ENCODE measurements at places on chromosomes 12 and 14.
A peak's percentile ranks its signal among the peaks of the same experiment; 100 is the strongest.

DNA sequence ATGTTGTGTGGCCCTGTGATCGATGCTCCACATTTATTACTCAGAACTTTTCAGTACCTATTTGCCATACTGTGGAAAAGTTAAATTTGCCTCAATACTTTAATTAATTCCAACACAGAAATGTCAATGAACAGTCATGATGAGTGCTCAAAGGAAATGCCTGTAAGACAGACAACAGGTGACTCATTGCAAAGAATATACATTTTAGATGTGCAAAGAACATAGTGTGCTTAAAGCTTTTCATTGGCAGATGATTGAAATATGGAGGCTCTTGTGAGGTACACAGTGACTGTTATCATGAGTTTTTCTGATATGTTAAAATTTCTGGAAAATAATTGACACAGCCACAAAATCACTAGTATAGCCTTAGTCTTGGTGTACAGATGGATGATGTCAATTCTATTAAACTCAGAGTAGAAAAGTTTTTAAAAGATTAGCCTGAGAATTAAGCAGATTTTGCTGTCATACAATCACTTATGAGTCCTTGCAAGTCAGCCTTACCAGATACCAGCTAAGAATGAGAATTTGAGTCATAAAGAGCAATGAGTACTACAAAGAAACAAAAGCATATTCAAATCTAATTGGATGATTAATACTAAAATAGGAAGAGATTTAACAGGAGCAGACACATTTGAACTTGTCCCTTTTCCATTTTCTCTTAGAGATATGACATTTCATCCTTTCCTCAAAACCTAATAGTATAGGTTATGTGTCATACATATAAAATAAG lies 544.1 kb downstream of the KCNH5 start:
- no peak for DNase-seq

- no peak for DNase-seq
These were observed 28.2 kb downstream of the SOX5 start for GRCh38 chr12:23921099-23921856.

DNA sequence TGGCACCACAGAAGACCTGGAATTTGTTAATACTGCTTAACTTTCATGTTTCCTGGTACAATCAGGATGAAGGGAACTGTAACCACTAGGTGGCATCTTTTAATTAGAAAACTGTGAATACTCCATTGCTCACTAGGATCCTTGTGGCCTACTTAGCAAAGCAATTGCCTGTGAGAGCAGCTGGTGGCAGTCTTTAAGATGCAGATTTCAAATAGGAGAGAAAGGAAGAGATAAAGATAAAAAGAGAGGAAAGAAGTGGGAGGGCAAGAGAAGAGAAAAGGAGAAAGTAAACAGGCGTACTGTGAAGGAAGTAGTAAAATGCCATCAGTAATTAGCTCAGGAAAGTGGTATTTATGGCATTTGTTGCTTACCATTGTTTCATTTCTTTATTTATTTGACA lies 114.5 kb downstream of the RAD51B start:
- DNase-seq: peak; percentile 89

- no peak for DNase-seq
These were observed 4.1 kb downstream of the TPH2 start for GRCh38 chr12:71942703-71943102.

DNA sequence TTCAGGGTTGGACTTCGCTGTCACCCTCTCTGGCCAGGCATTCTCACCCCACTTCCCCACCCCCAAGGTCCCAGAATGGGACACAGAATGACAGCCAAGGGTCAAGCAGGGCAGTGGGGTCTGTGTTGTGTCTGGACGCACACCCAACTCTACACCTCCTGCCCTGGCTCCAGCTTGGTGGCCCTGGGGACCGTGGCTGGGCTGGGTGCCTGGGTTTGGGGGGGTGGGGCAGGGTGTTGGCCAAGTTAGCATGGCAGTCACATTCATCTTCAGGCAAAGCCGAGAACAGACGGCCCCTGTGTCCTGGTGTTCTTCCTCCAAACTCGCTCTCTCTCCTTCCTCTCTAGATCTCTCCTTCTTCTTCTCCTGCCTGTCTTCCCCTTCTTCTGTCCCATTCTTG lies 5.6 kb downstream of the LRP1 start:
- no peak for DNase-seq

GRCh38 chr14:78202976-78203375 lies 32.8 kb downstream of the NRXN3 start:
- no peak for DNase-seq

DNA sequence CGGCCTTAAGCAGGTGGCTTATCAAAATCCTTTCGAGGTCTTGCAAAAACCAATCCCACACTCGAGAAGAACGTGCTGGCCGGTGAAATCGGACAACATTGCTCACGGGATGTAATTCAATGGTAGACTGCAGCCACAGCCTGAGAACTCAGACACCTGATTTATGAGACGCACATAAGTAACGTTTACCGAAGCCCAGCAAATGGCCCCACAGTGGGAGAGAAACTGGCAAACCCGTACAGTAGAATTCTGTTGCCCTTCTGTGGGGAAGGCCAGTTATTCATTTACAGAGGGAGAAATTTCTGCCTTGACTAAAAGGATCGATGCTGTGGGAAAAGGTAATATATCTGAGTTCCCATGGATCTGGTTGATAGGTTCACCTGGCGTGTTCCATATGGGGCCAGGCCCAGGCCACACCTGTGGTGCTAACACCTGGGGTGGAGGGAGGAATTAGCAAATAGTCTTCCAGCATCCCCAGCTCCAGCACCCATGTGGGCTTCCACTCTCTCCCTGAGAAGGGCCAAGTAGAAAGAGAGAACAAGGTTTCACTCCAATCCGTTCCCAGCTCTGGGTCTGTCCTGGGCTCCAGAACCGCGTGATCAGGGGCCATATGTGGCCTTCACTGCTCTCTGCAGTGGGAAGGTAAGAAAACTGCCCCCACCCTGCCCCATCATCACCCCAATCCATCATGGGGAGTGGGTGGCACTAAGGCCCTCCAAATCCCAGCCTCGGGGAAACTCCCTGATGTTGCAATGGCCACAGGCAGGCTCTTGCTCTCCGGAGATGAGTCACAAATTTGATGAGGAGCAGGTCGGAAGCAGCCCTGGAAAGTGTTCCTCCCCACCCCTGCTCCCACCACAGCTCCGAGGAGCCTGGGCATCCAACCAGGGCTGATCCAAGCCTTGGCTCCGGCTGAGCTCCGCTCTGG lies 12.7 kb downstream of the BDKRB1 start:
- peak; percentile 98 for DNase-seq

GRCh38 chr12:66354291-66354690 lies 52.0 kb downstream of the HELB start:
- no peak for DNase-seq

DNA sequence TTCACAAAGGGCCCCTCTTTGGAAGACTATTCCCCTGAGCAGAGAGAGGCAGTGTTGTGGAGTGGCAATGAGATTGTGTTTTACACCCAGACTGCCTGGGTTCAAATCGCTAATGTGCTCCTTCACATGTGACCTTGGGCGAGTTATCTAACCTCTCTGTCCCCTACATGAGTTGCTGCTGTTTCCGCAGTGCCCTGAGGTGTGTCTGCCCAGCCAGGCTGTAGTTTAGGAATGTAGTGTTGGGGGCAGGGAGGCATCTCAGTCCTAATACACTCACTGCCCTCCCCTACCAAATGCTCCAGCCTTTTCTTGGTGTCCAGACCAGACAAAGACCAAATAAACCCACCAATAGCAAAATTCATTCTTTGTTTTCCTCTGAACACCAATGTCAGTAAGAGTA lies 78.6 kb downstream of the SLC24A4 start:
- DNase-seq: no peak

DNA sequence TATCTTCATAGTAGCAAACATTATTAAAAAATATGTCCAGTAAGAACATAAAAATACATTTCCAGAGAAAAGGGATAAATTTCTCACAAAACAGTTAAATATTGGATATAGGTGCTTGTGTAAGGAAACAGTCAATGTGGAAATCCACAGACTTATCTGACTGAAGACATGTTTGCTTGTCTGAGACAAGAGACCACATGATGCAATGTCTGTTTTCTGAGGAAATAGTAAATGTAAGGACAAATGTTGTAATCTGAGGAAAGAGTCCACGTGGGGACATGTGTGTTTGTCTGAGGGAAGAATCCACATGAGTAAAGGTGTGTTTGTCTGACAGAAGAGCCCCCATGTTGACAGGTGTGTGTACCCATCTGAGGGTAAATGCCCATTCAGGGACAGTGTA lies 1093.2 kb downstream of the TMEM121 start:
- no peak for DNase-seq

DNA sequence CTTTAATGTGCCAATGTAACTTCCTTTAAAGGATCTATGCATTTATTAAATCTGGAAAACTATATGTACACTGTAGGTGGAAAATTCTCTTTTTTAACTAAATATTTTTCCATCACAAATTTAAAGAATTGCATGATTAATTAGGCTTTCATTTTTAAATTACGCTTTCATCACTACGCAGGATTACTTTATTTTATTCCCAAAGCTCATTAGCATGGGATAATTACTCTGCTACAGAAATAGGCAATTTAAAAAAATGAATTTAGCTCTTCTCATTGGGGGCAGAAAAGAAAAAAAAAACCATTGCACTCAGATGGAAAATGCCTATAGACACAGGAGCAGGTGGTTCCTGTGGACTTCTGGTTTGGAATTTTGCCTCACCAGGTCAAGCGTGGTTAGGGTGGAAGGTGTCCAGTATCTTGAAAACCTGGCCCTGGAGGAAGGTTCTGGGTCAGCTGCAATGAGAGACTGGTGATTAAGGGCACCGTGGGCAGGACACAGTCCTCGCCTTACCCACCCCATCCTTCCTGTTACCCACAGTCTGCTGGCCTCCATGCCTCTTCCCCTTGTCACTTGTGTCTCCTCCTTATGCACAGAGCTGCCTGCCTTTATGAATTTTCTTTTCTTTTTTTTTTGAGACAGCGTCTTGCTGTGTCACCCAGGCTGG lies 17.3 kb upstream of the RIN3 start:
- DNase-seq: no peak

GRCh38 chr12:107178776-107179175 lies 85.4 kb upstream of the CRY1 start:
- DNase-seq: no peak

- DNase-seq: no peak
These were observed 12.3 kb upstream of the LBHD2 start for GRCh38 chr14:103071544-103072251.

GRCh38 chr12:123516216-123516780 lies 17.2 kb downstream of the RILPL1 start:
- no peak for DNase-seq

- DNase-seq: peak; percentile 40
These were observed 1.2 kb downstream of the WNT5B start for GRCh38 chr12:1630133-1630826.

GRCh38 chr14:86779416-86779815 lies 1213.6 kb downstream of the GALC start:
- DNase-seq: peak; percentile 58

DNA sequence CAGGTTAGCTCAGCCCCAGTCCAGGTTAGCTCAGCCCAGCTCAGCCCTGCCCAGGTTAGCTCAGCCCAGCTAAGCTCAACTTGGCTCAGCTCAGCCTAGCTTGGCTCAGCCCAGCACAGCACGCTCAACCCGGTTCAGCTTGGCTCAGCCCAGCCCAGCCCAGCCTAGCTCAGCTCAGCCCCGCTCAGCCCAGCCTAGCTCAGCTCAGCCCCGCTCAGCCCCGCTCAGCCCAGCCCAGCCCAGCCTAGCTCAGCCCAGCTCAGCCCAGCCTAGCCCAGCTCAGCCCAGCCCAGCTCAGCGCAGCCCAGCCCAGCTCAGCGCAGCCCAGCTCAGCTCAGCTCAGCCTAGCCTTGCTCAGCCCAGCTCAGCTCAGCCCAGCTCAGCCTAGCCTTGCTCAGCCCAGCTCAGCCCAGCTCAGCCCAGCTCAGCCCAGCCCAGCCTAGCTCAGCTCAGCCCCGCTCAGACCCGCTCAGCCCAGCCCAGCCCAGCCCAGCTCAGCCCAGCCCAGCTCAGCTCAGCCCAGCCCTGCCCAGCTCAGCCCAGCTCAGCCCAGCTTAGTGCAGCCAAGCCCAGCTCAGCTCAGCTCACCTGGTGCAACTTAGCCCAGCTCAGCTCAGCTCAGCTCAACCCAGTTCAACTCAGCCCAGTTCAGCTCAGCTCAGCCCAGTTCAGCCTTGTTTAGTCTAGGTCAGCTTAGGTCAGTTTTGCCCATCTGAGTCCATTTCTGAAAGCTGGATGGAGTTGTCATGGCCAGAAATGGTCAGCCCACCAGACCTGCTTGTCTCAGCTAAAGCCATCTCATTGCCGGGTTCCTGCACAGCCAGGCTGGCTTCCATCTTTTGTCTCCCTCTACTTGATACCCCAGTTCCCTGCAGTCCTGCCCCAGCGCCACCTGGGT lies 333.6 kb downstream of the TMEM121 start:
- DNase-seq: no peak

GRCh38 chr12:72511498-72511897 lies 239.3 kb downstream of the TRHDE start:
- DNase-seq: no peak

DNA sequence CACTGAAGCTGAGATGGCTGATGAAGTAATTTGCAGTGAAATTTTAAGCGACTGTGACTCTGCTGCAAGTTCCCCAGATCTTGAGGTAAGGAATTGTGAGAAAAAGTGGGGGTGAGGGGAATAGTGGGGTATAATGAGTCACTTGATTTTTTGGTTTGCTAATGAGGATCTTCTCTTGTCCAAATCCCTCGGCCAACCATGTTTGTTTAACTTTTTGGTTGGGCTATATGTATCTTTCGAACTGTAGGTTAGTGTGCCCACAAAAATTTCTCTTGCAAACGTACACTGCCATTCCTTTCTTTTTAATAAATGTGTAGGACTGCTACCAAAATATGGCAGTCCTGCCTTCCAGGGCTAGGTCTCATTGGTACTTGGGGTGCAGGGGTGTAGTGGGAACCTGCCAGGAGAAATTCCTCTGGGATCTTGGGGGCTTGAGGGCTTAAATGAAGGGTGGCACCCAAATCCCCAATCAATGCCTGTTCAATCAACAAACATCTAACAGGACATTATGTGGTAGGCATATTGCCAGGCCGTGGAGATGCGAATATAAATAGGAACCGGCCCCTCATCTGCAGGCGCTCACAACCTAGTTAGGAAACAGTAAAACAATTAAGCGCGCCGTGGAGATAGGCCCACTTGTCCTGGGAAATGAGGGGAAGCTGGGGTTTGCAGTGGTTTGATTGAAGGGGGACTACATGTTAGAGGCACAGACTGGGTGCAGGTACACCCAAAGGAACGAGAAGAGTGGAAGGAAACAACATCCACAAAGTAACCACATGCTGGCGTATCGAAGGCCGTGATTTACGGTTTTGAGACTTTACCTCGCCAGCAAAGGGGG lies 1.3 kb upstream of the PABPN1 start:
- no peak for DNase-seq

DNA sequence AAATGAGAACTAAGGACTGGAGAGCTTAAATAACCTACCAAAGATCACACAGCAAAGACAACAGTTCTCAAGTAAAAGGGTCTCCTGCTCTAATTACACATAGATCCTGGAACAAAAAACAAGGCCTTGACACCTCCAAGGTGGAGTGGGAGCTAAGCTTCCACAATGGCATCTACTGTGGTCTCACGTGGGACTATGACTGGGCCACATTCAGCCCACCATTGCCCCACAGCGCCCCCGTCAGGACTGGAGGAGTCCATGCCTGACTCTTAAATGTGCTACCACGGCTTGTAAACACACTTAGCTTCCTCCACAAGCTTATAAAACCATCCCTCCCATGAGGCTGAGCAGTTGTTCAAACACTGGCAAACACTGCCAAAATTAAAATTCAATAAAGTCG lies 88.5 kb downstream of the GCH1 start:
- no peak for DNase-seq

- no peak for DNase-seq
These were observed at the start of gene HIP1R for GRCh38 chr12:122834921-122835749. HIP1R (plus strand) TSS chr12:122835457; CDS start chr12:122835551, 94 bp downstream.
